ENCODE measurements at places on chromosomes 16 and 17.

GRCh38 chr16:59611556-59611955 lies 877.4 kb upstream of the GOT2 start:
- DNase-seq, result no peak

DNA sequence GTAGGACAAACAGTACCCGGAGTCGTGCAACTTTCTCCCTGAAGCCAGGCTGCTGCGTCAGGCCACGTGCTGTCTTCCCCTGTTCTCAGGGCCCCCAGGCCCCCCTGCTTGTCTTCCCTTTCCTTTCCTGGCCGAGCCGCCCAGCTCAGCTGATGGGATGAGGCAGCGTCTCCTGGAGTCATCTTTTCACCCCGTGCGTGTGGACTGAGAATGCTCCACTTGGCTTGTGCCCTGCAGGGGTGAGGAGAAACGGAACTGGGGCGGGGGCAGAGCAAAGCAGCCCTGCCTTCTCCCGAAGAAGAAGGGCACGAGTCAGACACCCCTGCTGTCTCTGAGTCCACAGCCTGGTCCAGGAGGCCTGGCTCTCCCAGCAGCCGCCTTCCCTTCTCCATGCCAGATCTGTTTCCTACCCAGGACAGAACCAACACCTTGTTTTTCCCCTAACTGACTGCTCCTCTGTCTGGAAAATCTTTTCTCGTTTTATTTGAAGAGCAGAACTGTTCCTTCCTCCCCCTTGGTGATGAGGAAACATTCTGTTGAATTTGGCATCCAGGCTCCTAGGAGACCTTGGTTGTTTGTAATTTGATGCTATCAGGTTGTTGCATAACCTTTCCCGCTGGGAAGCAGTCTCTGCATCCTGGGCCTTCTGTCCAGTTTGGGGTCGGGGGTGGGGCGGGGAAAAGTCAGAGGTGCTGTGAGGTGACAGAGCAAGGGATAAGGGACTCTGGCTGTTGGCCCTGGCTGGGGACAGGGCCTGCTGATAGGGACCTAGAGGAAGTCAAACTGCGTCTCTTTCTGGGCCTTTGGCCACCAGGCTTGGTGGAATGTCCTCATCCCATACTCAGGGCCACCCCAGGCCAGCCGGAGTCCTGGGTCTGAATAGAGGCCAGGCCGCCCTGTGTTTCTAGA lies 78.8 kb downstream of the WIPI1 start:
- no peak for DNase-seq

DNA sequence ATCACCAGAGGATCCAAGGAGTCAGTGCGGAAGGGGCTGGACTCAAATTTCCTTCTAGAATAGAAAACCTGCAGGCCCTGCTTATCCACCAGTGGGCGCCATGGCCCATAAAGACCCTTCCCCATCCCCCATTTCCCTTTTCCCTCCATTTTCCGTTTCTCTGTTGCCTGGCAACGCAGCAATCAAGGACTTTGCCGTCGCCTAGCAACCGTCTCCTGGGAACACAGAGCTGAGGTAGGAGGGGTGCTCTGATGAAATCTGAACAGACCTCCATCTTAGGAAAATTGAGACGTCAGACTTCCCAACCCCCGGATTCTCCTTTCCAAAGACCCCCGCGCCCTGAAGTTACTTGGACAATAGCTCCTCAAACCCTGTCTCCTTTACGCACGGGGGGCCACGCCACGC lies 5.7 kb downstream of the DLG4 start:
- DNase-seq, result no peak

DNA sequence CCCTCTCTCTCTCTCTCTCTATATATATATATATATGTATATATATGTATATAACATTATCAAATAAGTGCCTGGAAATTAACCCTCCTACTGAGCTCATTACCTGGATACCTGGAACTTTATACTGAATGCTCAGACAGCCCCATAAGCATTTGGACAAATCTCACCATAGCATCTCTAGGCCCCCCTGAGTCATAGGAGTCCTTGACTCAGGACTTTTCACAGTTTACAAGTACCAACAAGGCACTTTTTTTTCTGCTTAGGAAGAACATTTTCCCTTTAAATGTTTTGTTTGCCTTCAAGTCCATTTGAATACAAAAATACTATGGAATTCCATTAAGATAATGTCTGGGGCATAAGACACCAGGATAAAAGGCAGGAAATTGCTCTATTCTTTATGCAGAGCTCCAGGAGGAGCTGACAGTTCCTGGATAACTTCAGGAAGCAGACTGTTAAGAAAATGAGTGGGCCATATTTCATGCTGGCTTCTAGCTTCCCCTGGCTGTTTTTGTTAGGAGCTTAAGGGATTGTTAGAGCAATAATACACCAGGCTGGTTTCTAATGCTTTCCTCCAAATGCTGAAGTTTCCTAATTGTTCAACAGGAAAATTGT lies 171.7 kb upstream of the ASIC2 start:
- DNase-seq, result no peak

DNA sequence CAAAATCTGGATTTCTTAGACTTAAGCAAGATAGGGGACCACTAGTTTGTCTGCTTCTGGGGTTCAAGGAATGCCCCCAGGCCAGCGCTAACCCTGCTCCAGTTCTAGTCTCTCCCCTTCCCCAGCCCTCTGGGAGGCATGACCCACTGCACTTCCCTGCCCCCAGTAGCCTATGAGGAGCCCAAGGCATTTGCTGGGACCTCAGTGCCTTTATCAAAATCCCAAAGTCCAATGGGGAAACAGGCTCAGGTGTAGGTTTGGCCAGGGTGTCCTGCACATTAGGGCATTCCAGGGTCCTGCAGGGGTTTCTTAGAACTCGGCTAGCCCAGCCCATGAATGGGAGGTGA lies 1.2 kb downstream of the IL4R start:
- DNase-seq, result no peak

DNA sequence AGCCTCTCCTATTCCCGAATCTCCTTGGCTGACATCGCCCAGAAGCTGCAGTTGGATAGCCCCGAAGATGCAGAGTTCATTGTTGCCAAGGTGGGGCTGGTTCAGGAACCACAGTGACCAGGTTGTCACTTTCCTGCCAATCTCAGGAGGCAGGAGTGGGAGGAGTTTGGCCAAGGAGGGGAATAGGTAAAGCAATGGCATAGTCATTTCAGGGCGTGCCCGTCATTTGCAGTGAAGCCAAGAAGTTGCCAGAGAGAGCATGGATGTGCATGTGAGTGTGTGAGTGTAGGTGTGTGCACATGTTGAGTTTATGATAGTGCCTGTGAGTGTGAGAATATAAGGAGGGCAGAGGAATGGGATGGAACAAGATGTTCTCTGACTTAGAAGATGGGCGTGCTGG lies 14.8 kb downstream of the PSMD3 start:
- DNase-seq, result no peak

- DNase-seq, result peak; percentile 47
Observed at GRCh38 chr17:21288571-21289017, 4.1 kb downstream of the MAP2K3 start.

All from activated naive CD8-positive, alpha-beta T cell treated with anti-CD3 and anti-CD28 coated beads, Interleukin-2, amount 10 ng/mL, durations not matched to agents 7 days and 5 days (primary cell).